ENCODE measurements at places on chromosomes 1 and 21.

DNA sequence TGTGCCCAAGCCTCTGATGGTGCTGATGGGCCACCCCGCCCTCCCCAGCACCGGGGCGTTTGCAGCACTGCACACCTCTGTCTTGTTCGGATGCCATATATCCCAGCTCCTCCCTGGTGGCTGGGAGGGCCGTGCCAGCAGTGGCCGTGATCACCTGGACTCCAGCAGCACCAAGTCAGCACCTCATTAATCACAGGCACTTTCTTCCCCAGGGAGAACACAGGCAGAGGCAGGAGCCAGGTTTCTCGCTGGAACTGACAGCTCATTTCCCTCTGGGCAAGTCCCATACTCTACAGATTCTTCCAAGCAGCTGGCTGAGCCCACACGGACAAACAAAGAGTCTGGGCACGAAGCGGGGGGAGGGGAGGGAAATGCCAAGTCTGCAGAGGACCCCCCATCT lies 141.7 kb upstream of the EDN2 start:
- DNase-seq = no peak

DNA sequence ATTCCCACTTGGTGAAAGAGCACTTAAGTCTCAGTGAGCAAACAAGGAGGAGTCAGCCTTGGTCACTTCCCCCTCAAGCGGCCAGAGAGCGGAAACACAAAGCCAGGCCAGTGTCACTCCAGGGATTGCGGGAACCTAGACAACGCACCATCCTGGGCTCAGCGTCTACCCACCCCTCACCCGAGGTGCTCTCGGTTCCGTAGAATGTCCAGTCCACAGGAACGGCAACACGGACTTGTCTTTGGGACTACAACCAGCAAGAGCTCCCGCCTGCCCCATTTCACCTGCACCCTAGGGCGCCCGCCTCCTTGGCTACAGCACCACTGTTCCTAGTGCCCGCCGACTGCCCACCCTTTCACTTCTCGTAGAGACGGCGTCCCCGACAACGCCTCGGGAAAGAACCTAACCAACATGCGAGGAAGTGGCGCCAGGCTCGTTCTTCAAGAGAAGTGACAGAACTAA lies 509 bp downstream of the GDAP2 start:
- peak; percentile 20 for DNase-seq

- no peak for DNase-seq
Observed at GRCh38 chr1:205190845-205191577, 20.5 kb downstream of the DSTYK start.

- DNase-seq = no peak
Observed at GRCh38 chr21:44647222-44647552, 973 bp downstream of the KRTAP10-11 start.

DNA sequence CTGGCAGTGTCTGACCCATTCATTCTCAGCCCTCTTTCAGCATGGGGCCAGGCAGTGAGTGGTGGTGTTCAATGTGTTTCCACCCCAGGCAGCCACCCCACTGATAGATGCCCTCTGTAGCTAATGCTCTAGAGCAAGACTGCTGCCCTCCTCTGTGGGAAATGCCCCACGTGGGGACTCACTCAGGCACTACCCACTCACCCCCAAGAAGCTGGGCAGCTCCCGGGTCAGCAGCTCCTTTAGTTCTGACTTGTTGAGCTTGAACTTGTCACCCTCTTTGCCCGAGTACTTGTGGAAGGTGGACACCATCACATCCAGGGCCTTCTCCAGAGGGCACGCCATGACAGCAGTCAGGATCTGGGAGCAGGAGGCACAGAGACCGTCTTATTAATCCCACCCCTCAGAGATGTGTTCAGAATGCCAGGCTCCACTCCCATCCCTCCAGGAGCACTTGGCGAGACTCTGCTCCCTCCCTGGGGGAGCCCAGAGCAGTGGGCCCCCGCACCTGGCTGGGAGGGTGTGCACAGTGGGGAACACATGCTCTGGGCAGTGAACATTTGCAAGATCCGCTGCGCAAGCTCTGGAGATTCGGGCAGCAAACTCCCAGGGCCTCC lies 1.0 kb downstream of the S100A4 start:
- DNase-seq = no peak

- no peak for DNase-seq
Observed at GRCh38 chr1:162191396-162192305, 122.2 kb downstream of the NOS1AP start.

DNA sequence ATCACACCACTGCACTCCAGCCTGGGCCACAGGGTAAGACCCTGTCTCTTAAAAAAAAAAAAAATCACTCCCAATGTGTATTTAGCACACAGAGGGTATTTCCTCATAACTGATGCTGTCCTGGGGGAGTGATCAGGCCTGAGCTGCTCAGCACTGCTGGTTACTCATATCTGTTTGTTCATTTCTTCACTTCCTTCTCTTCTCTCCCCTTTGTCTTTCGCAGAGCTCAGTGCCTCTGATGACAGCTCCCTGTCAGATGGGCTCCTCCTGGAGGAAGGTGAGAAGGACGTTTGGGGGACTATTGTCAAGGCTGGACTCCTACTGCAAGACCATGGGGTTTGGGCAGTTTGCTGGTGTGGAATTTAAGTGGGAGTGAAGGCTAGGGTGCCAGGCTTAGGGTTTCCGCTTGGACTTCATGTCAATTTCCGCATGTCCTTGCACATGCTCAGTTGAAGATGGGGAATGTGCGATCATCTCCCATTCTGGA lies 13.0 kb downstream of the INAVA start:
- DNase-seq = no peak

GRCh38 chr1:38624336-38625039 lies 235.1 kb downstream of the RRAGC start:
- DNase-seq = no peak

DNA sequence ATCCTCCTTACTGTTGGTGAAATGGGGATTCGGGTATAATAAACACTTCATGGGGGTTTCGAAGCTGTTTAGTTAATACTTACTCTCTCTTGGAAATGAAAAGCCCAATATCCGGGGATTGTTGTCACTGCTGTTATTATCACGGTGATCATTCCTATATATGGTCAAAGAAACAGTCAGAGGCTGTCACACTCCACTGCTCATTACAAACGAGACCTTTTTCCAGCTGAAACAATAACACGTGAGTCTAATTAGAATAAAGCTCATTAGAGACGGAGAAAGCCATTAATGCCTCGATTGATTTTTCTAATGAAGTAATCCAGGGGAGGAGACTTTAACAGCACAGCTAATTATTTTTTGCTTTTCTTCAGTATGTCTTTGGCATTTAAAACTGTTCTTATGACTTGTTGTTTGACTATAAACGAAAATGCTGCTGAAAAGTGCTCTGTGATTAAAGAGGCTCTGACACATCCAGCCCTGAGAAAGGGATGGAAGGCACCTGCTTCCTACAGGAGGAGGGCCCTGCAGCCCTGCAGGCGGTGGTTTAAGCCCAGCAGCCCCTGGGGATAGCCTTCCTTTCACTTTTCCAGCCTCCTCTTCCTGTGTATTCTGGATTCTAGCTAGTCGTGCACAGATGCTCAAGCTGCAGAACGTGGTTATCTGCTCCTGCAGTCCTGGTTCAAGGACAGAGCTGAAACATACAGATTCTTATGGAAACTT lies 143.6 kb downstream of the EDEM3 start:
- DNase-seq = no peak

GRCh38 chr1:6471970-6472368 lies 6.0 kb upstream of the TNFRSF25 start:
- no peak for DNase-seq

GRCh38 chr21:43352568-43353281 lies 74.2 kb downstream of the SIK1 start:
- no peak for DNase-seq

DNA sequence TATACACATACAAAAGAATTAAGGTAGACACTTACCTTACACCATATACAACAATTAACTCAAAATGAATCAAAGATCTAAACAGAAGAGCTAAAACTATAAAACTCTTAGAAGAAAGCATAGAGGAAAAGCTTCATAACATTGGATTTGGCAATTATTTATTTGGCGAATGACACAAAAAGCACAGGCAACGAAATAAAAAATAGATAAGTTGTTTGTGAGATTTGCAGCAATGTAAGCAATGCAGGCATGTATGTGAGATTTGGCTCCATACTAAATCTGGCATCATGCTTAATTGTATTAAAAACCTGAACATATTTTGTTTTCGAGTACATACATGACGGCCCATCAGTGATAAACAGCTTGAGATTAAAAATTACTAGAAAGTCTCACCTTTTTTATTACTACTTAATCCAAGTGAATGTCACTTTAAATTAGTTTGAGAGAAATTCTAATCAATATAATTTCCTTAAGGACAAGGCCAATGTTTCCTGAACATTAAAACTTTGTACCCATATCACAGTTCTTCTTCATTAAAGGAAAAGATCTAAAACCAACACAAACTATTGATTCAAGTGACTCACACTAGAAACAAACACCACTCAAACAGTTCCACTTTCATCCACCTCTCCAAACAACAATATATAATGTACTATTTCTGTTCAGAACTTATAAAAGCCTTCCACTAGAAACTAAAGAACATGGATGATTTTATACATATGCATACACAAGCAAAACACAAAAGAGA lies 23.1 kb upstream of the TMEM125 start:
- DNase-seq = no peak

- no peak for DNase-seq
Observed at GRCh38 chr1:52976183-52977035, 49.3 kb downstream of the SCP2 start.

DNA sequence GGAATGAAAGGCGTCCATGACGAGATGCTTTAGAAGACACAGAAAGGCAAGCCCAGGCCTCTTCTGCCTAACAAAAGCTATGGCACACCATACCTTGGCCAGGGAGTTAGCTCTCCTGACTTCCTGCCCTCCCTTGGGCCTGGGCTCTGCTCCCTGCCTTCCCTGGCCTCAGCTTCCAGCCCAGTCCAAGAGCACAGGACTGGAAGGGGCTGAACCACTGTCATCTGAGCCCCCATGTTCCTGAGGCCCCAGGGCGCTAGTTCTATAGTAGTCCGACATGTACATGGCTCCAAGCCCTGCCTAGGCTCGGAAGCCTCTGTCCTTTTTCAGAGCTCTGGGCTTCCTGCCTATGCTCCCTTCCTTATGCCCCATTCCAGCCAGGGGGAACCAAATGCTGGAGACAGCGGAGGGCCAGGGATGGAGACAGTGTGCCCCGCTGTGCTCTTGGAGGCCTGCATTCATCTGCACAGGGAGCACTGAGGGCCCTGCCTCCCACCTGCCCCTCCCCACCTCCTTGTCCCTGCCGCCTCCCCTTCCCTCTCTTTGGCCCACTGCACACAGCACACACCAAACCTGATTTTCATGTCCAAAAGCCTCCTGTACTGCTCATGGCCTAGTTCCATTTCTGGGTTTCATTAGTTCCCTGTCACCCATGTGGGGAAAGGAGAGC lies 240.1 kb downstream of the RHOU start:
- no peak for DNase-seq

GRCh38 chr21:39763272-39763970 lies 18.4 kb downstream of the IGSF5 start:
- no peak for DNase-seq
